ENCODE measurements at places on chromosomes 11 and 22. TPM values are rescaled to one million over a fixed set of nuclear protein-coding genes. Genes with fewer than 3 reads are reported as not detected.

The GAS2 gene
- polyA plus RNA-seq, result 5.8 TPM

DNA sequence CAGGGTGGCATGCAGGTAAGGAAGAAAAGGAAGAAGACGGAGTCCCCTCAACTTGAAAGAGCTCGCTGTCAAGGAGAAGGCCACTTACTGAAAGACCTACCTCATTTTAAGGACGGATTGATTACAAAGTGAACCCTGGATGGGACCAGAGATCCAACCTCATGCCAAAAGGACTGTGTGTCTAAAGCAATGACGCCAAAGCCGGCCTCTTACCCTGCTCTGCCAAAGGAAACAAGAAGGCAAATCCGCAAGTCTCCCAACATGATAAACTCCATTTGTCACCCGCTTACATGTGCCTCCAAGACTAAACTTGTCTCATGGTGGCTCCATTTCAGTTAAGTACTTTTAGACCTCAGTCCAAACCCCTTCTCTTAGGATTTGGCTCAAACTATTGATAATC lies 148.7 kb upstream of the MTMR2 start:
- no peak for DNase-seq

DNA sequence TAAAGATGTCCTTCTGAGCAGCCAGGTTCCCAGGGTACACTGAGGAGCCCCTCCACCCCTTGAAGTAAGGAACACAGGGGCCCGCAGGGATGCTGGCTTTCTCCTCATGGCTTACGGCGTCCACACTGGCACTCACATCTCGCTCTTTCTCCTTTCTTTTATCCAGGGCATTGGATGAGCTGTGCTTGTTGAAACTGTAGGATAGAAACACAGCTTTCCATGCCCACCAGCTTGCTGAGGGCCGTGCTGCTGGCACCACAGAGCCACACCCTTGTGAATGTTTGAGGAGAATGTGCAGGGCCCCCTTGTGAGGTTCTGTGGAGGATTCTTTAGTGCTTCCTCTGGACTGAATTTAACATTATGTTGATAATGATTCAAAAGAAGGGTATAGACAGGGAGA lies 51.7 kb upstream of the B3GAT1 start:
- no peak for DNase-seq

The SPCS2 gene
- 203 TPM for polyA plus RNA-seq

DNA sequence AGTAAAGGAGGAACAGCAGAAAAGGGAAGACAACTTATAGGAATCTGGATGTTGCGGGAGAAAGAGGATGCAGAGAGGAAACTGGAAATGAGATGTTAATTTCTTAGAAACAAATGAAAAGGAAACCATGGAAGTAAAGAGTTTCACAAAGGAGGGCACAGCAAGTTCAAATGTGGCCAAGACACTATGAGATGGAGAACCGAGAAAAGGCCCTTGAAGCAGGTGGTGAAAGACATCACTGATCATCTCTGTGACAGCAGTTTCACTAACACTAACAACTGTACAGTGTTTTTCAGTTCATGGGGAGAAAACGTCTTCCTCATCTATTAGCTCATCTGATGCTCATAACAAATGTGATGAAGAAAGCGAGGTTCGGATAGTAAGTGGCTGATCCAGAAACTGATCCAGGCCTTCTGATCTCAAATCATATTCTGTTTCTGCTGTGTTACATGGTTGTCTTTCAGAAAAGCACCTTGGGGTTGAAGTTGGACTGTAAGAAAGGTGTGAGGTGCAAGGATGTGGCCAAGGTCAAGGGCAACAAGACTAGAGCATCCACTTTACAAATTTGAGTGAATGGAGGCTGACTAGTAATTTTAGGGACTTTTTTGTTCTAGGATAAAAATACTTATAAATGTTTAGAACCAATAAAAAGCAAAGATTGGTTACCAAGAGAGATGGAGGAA lies 492.1 kb upstream of the CADM1 start:
- DNase-seq, result no peak

GRCh38 chr11:93444617-93445073 lies 98.5 kb downstream of the SMCO4 start:
- DNase-seq, result peak; percentile 22

GRCh38 chr22:25747245-25747944 lies 5.4 kb downstream of the MYO18B start:
- peak; percentile 42 for DNase-seq

- no peak for DNase-seq
These were observed 352.7 kb downstream of the NTM start for GRCh38 chr11:131723088-131723487.

The CLNS1A gene
- polyA plus RNA-seq, result 165 TPM

GRCh38 chr11:122951211-122951610 lies 30.4 kb downstream of the BSX start:
- DNase-seq, result no peak

GRCh38 chr11:6882751-6883150 lies 6.3 kb downstream of the OR10A4 start:
- no peak for DNase-seq

DNA sequence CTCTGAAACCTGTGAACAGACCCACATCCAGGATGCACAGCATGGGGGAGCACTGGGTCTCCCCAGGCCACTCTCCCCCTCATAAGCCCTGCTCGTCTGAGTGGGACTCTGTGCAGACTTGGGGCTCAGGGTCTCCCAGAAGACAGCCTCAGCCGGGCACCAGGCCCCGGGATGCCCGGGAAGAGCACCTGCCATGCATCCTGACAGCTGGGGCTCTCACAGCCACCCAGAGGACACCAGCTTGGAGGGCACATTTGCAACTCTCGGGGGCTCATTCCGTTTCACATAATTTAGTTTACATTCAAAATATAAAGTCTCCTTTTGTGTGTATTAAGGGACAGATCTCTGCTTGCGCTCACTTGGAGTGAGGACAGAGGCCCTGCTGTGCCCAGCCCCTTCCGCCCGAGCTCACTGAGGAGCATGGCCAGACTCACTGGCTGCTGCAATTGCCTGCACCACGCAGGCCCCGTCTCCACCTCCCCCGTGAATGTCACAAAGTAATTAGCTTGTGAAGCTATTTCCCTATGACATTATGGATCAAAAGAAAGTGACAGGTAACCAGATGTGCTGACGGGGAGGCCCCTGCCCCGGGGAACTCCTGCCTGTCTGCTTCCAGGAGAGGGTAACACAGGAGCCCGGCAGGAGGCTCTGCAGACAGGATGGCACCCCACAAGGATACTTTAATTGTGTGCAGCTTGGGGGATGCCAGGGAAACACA lies 275.6 kb downstream of the BRD1 start:
- DNase-seq, result no peak

GRCh38 chr11:107590460-107591377 lies at the start of gene ELMOD1:
Gene ELMOD1, plus strand, starts transcription at chr11:107591147. Its CDS starts 27,043 bp downstream, at chr11:107618190.
- DNase-seq, result peak; percentile 38

GRCh38 chr11:102546923-102547471 lies 16.4 kb upstream of the MMP7 start:
- DNase-seq, result no peak

DNA sequence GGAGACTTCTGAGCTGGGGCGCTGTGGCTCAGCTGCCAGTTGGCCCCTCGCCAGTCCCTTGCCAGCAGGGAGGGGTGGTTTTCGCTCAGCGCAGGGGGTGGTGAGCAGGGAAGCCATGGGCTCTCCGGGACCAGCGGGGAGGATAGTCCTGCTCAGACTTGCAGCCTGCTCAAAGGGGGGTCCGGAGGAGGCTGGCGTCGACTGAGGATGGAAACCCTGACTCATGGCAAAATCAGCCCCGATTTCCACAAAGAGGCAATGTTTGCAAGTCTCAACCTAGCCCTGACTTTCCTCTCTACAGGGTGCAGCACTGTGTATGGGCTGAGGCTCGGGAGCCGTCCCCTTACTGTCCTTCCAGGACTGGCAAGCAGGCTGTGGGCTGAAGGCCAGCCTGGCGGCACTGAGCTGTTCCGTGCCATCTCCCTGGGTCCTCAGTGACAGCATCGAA lies 35.1 kb downstream of the FBLN1 start:
- no peak for DNase-seq

DNA sequence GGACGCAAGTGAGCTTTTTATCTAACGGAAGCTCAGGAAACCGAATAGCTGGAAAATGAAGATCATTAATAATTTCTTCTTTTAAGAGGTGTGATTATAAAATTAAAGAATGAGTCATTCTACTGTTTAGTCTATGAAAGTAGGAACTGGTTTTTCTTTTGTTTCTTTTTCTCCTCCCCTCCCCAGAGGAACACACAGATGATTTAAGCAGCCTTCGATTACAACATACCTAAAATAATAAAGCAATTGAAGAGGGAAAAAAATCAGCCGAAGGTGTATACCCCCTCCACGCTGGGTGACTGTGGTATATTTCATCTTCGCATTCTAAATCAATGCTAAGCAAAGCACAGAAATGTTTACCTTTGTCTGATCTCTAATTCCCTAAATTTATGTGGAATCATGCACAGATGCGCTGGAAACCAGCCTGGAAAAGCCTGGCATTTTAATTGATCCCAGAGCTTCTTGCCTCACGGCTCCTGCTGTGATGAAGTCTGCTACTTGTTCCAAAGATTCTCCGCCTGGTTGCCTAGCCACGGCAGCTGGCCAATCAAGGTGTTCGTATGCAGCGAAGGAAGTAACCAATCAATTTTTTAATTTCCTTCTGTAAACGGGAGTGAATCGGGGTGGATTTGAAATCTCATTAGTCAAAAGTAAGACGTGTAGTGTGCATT lies 133.9 kb downstream of the FANCF start:
- peak; percentile 3 for DNase-seq

The IL18BP gene
- 10.7 TPM for polyA plus RNA-seq

DNA sequence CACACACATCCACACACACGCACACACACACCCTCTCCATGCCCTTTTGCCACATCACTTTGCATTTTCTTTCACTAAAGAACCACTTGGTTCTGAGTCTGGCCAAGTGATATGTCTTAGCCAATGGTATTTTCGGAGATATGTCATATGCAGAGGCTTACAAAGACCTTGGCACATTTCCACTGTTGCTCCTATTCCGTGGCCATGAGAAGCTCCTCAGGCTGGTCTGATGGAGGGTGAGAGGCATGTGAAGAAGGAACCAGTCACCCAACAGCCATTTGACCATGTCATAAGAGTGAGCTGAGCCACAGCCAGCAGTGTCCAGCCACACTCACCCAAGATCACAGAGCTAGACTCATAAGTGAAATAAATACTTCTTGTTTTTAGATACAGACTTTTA lies 212.6 kb upstream of the NAV2 start:
- no peak for DNase-seq

DNA sequence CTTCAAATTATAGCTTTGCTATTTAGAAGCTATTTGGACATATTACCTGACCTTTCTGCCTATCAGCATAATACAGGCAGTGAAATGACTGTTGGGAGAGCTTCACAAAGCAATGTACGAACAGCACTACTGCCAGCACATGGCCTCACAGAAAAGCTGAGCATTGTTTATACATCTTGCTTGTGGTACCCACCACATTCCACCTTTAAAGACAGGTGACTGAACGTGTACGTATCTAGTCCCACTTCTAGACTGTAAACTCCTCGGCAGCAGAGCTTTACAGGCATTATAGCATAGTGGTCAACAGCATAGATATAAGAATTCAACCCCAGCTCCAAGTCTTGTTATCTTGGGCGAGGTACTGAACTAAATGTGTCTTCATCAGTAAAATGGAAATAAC lies 1.6 kb downstream of the JOSD1 start:
- DNase-seq, result no peak

Data from large intestine (tissue), 12 donors.